ENCODE measurements at places on chromosomes 3 and 15. TPM values are rescaled to one million over a fixed set of nuclear protein-coding genes. Genes with fewer than 3 reads are reported as not detected.

SHC4 gene
- 7.2 TPM for total RNA-seq

CRABP1 gene
- not detected for total RNA-seq

GRCh38 chr3:188108703-188109412, 45.1 kb upstream of the LPP start:
- no peaks in the 10 kb centered on the region for H3K27me3 ChIP-seq
- H3K4me1 ChIP-seq = no peaks in the 10 kb centered on the region
- no peaks in the 10 kb centered on the region for H3K36me3 ChIP-seq
- no peak overlapping the region for H3K4me3 ChIP-seq
- H3K27ac ChIP-seq = no peak overlapping the region
- no peak for DNase-seq

- H3K36me3 ChIP-seq = no peaks in the 10 kb centered on the region
- no peak for DNase-seq
- no peak overlapping the region for H3K27ac ChIP-seq
- no peaks in the 10 kb centered on the region for H3K4me1 ChIP-seq
- no peaks in the 10 kb centered on the region for H3K27me3 ChIP-seq
These were observed 40.4 kb upstream of the SKOR1 start for GRCh38 chr15:67784856-67785430.

DNA sequence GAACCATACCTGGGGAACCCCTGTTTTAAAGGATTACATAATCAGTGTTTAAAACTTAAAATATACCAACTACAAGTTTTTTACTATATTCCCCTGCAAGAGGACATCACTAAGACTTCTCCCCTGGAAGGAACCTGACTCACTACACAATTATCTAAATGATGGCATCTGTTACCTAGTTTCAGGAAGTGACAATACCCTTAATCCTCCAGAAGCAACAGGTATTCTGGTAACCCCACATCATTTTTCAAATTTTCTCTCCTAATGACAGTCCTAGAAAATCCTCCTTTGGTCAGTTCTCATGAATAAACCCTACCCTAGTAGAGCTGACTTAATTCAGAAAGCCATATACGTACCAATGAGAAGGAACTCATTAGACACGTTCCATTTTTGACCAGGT, 78.4 kb downstream of the RFX7 start:
- H3K4me3 ChIP-seq = no peak overlapping the region
- no peak for DNase-seq
- no peaks in the 10 kb centered on the region for H3K27me3 ChIP-seq
- H3K4me1 ChIP-seq = peaks cover 2% of the 10 kb centered on the region
- no peak overlapping the region for H3K27ac ChIP-seq

DNA sequence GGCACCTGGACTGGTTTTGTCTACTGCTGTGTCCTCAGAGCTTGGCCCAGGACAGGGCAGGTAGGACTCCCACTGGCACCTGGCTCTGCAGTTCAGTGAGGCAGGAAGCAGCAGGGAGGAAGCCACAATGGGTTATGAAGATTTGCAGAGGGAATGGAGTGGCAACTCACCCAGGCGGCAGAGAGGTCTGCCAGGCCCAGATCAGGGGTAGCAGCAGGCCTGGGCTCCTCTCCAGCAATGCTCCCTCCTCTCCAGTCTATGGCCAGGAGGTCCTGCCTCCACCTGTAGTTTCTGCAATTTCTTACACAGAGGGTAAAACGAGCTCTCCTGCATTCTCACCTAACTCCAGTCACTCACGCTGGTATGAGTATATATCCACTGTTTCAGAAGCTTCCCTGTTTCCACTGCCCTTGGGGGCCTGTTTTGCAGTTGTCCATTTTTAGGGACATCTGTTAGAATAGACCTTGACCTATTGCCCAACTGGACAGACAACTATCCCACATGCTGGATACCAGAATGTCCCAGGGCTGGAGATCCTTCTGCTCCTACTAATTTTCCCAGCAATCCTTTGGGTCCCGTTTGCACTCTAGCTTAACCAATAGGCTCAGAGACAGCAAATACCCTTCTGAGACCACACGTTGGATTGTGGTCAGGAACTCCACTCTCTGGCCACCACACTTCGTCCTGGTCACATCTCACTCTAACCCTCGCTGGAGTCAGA, 35.2 kb downstream of the HMCES start:
- no peaks in the 10 kb centered on the region for H3K36me3 ChIP-seq
- H3K27me3 ChIP-seq = no peaks in the 10 kb centered on the region
- H3K4me3 ChIP-seq = peak overlapping the region; percentile 87
- peak overlapping the region; percentile 90 for H3K27ac ChIP-seq

- DNase-seq = no peak
- H3K4me3 ChIP-seq = no peak overlapping the region
- H3K27me3 ChIP-seq = no peaks in the 10 kb centered on the region
- no peaks in the 10 kb centered on the region for H3K4me1 ChIP-seq
- H3K27ac ChIP-seq = no peak overlapping the region
- H3K36me3 ChIP-seq = no peaks in the 10 kb centered on the region
These were observed 135.4 kb upstream of the SYNPR start for GRCh38 chr3:63142681-63143080.
